ENCODE measurements at places on chromosomes 7 and 10. TPM values are rescaled to one million over a fixed set of nuclear protein-coding genes. Genes with fewer than 3 reads are reported as not detected.

COL28A1 gene
- total RNA-seq: 142 TPM

SFTPA1 gene
- not detected for total RNA-seq

NKX2-3 gene
- not detected for total RNA-seq

- DNase-seq: no peak
- no peak overlapping the region for H3K4me3 ChIP-seq
- no peaks in the 10 kb centered on the region for H3K27me3 ChIP-seq
- H3K36me3 ChIP-seq: peaks cover 7% of the 10 kb centered on the region
These were observed 216.9 kb downstream of the MGMT start for GRCh38 chr10:129683920-129684319.

- no peak for DNase-seq
- no peak overlapping the region for H3K4me3 ChIP-seq
- no peaks in the 10 kb centered on the region for H3K4me1 ChIP-seq
- peaks cover 42% of the 10 kb centered on the region for H3K36me3 ChIP-seq
These were observed 31.0 kb upstream of the TRIM8 start for GRCh38 chr10:102613286-102613685.

All from tibial nerve (tissue), 4 donors.